ENCODE measurements at places on chromosomes 1 and 21.

DNA sequence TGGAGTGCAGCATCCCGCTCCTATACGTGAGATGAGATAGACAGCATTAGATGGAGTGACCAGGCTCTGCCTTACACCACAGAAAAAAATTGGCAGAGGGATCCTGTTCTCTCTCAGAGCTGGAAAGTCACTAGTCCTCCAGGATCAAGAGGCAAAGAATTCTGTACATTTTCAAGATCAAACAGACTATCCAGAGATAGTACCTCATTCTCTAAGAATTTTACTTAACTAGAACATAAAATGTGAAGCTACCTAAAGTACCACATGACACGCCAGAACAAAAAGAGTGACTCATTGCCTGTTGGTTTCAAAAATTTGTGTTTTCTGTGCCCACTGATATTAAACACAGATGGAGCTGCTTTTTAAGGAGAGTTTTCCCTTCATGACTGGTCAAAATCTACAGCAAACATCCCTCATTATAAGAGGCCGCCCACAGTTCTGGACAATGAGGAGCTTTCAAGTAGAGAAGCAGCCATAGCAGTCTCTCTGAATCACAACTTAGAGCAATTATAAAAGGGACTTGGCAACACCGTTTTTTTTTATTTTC lies 32.3 kb downstream of the CD160 start:
- no peak for DNase-seq

DNA sequence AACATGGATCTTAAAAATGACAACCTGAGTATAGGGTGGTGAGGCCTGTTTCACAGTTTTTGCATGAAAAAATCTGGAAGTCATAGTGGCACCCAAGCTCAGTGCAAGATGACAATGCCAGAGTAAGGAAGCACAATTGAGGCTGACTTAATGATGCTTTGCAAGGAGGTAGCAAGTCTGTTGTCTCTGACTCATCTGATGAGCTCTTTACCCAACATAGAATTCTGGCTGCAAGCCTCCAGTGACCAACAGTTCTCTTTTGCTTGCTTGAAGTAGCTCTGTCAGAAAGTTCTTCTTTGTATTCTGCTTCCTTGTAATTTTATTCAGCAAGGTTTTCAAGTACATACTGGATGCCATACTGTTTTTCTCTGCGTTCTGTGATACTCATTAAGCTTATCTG lies 117.1 kb downstream of the FOXD2 start:
- DNase-seq: no peak

GRCh38 chr1:212981025-212981495 lies 30.7 kb downstream of the VASH2 start:
- no peak for DNase-seq

GRCh38 chr1:235341334-235341733 lies 13.0 kb downstream of the GGPS1 start:
- no peak for DNase-seq

Data from SW 1271 (cell line).